ENCODE measurements at places on chromosomes 2 and 18.

GRCh38 chr2:149152469-149152953 is 114.0 kb downstream of the LYPD6B start:
- DNase-seq = no peak

- no peak for DNase-seq
Measured at GRCh38 chr2:111037128-111037527, 83.6 kb upstream of the BCL2L11 start.

- DNase-seq = no peak
Measured at GRCh38 chr2:157055660-157056199, 201.8 kb upstream of the GALNT5 start.

DNA sequence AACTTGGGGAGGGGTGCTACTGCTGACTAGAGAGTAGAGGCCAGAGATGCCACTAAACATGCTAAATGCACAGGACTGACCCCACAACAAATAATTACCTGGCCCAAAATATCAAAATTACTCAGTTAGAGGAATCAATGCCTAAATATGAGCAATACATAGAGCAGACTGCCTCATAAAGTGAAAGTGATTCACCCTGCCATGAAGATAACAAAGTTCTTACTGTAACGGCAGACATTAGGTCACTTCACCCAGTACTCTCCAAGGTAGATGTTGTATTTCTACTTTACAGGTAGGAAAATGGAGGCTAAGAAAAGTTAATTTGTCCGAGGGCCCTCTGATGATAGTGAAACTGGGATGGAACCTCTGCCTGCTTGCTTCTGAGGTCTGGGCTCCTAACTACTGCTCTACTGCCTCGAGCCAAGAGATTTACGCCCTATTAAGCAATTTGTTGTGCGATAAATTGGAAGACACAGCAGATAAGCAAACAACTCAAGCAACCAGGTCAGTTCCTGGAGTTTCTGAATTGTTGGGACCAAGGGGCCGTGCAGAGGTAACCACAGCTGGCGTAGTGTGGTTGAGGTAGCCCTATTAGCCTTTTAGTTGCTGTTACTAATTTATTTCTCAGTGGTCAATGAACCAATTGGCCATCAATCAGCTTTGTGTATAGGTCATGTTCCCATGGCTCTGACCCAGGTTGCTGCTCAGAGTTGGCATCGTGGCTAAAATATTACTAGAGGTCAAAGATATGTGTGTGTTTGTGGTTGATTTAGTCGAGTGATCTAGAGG is 4.8 kb downstream of the DHRS9 start:
- DNase-seq = no peak

DNA sequence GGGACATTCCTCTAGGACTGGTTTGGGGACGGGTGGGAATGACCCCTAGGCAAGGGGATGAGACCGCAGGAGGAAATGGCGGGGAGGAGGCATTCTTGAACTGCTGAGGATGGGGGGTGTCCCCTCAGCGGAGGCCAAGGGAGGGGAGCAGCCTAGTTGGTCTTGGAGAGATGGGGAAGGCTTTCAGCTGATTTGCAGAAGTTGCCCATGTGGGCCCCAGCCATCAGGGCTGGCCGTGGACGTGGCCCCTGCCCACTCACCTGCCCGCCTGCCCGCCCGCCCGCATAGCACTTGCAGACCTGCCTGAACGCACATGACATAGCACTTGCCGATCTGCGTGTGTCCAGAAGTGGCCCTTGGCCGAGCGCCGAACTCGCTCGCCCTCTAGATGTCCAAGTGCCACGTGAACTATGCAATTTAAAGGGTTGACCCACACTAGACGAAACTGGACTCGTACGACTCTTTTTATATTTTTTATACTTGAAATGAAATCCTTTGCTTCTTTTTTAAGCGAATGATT is 4.9 kb downstream of the INHBB start:
- DNase-seq = no peak
